Hepatocyte (in vitro differentiated cells): ENCODE measurements at places on chromosomes 5 and 9. TPM values are rescaled to one million over a fixed set of nuclear protein-coding genes. Genes with fewer than 3 reads are reported as not detected.

DNA sequence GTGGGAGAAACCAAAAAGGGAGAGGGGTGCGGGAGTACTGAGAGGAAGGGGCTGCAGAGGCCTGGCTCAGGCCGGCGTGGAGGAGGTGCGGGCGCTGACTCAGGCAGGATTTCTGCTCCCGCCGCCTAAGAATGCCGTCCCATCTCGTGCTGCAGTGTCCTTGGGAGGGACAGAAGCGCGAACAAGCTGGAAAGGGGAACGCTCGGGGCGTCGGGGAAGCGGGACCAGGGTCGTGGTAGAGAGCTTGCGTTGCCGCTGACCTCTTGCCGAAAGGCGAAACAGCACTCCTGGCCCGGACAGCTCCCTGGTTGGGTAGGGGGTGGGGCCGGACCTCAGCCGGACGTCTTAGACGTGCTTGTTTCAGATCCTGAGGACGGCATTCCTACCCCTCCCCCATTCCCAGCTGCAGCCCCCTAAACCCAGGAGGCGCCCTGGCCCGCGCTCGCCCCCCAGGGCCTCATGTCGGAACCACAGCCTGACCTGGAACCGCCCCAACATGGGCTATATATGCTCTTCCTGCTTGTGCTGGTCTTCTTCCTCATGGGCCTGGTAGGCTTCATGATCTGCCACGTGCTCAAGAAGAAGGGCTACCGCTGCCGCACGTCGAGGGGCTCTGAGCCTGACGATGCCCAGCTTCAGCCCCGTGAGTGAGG is 1.1 kb downstream of the RELL2 start:
- DNase-seq: peak; percentile 82

GRCh38 chr9:127311239-127311741 is 46.7 kb downstream of the GARNL3 start:
- peak; percentile 53 for DNase-seq

GRCh38 chr9:14424983-14425382 is 111.0 kb upstream of the NFIB start:
- no peak for DNase-seq

GRCh38 chr5:141031006-141031405 is 20.2 kb upstream of the PCDHB1 start:
- DNase-seq: no peak

DNA sequence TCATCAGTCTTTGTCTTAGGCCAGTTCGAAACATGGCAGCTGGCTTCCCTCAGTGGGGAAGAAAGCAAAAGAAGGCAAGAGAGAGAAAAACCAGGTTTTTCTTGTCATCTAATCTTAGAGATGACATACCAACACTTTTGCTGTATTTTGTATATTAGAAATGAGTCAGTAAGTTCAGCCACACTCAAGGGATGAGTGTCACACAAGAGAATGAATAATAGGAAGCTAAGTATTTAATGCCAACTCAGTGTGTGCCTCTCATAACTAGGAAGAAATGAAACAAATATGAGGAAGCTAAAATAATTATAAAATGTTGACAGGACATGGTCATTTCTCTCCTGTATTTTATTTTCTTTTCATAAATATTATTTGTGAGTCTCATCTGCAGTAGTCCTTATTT is 65.3 kb downstream of the CDH12 start:
- no peak for DNase-seq

- no peak for DNase-seq
Observed at GRCh38 chr5:141835928-141836670, 42.1 kb downstream of the PCDH1 start.

- no peak for DNase-seq
Observed at GRCh38 chr9:114827641-114828302, 21.9 kb upstream of the TNFSF15 start.

DNA sequence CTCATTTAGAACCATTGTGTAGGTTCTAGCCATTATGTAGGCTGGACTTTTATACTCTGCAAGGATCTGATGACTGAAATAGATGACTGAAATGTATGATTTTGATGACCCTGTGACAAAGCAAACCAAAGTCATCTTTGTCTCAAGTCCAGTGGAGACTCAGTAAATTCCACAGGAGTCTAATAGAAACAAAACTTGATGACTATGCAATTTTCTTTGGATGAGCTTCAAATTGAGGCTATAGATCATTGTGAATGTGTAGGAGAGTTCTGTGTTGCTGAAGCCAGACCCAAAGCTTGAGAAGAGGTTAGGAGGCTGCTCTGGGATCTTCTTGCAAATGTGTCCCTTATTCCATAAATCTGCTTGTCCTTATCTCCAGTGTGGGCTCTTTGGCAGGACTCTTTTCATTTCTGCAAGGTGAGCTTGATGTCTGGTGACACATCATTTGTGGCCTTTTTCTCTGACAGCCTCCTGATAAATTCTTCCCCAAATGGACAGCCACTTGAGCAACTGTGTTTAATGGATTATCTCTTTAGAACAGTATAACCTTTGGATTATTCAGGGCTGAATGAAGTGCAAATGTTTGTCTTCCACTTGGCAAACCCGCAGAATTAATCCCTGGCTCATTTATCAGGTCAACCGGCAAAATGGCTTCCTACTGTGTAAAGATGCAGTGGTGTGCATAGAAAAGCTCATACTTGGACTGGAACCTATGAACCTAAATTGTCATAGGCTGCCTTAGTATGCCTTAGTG is 235.1 kb upstream of the ANKH start:
- no peak for DNase-seq

- DNase-seq: no peak
Observed at GRCh38 chr5:82285206-82285605, 7.1 kb upstream of the RPS23 start.

- DNase-seq: no peak
Observed at GRCh38 chr5:156409834-156410233, 82.9 kb downstream of the SGCD start.

GRCh38 chr5:143059976-143060765 is 290.0 kb downstream of the ARHGAP26 start:
- DNase-seq: no peak

DNA sequence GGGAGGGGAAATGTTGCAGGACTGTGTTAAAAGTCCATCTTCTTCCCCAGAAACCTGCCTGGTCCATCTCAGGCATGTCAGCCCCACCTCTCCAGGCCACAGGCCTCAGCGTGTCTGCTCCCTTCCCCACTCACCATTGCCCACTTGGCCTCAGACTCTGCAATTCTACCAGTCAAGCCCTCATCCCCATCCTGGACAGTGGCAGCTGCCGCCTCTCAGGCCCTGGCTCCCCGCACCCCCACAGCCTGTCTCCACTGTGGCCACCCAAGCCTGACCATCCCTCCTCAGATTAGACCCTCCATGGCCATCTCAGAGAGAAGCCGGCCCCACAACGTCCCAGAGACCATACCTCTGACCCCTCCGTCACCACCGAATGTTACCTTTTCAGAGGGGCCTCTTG is 89.9 kb downstream of the BARX1 start:
- no peak for DNase-seq

The FOXD4L6 gene
- polyA plus RNA-seq: not detected in 2 replicates

The ZNF354C gene
- 1.5 and 1.8 TPM in 2 replicates for polyA plus RNA-seq

The RETREG1 gene
- 24.0 and 24.3 TPM in 2 replicates for polyA plus RNA-seq

The PTPRD gene
- 6.5 and 11.0 TPM in 2 replicates for polyA plus RNA-seq
